ENCODE measurements at places on chromosomes 12 and 14.
A peak's percentile ranks its signal among the peaks of the same experiment; 100 is the strongest.

GRCh38 chr12:25997201-25997963, 38.9 kb downstream of the RASSF8 start:
- DNase-seq: peak; percentile 84

- DNase-seq: peak; percentile 35
Measured at GRCh38 chr14:53953828-53954550, 2.6 kb downstream of the BMP4 start.

DNA sequence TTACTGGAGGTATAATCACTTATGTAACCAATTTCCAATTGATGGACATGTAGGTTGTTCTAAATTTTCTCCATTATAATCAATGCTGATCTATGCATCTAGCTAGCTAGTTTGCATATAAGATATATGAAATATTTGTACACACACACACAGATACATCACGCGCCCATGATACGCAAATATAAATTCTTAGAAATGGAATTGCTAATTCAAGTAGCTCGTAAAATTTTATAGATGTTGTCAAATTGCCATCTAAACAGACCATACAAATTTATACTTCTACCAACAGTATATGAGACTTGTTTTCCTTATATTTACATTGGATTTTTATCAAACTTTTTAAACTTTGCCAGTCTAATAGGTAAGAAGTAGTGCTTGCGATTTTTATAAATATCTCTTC, 29.1 kb upstream of the TRIM9 start:
- DNase-seq: no peak

- no peak for DNase-seq
Measured at GRCh38 chr12:92020983-92021665, 124.5 kb downstream of the BTG1 start.

DNA sequence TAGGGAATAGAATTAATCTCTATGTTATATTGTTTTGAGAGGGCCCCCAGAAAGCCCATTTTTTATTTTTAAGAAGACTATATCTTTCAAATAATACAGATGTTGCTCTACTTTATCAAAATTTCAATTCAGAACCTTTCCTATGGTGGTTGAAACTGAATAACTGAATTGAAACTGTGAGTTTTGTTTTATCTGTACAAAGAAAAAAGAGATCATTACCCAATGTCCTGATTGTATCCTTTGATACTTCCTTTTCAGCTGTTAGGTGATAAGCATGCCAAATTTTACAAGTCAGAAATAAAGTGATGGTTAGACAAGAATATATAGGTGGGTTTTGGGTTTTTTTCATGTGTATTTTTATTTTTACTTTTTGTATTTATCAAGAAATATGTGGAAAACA, 1293.1 kb upstream of the USP15 start:
- DNase-seq: no peak

DNA sequence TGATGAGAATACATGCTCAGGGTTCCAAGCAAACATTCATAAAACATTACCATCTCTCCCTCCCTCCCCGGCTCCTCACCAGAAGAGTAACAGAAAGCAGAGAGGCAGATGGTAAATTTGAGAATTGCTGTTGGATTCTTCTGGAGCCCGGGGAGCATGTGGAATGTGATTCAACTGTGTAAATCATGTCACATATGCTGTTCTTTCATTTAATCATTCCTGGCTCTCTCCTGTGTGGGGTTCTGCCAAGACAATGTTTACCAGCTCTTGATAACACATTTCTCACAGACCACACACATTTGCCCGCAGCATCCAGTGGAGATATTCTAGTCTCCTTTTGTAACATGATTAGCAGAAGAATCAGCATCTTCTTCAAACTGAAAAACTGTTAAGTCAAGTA, 23.4 kb upstream of the NR2C1 start:
- DNase-seq: no peak

- DNase-seq: no peak
Measured at GRCh38 chr14:34732802-34733201, 18.4 kb upstream of the CFL2 start.

GRCh38 chr14:75811136-75811829, 150.2 kb downstream of the TTLL5 start:
- DNase-seq: no peak

GRCh38 chr14:24456980-24457379, 14.4 kb upstream of the SDR39U1 start:
- DNase-seq: no peak

DNA sequence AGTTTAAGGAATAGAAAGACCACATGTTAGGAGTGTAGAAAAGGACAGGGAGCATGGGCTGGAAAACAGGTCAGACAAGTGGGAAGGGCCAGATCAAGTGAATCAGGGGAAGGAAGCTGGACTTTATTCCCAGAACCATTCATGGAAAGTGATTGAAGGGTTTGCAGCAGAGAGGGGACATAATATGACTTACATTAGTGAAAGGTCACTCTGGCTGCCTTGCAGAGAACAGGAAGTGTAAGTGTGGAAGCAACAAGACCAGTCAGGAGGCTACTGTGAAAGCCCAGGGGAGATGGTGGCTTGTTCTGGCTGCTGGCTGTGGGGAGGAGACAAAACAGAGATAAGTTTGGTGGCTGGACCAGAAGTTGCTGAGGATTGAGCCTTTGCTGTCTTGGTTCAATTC, 69.1 kb downstream of the VCPKMT start:
- DNase-seq: peak; percentile 51

GRCh38 chr12:113161415-113162016, 12.0 kb downstream of the CFAP73 start:
- DNase-seq: peak; percentile 44

DNA sequence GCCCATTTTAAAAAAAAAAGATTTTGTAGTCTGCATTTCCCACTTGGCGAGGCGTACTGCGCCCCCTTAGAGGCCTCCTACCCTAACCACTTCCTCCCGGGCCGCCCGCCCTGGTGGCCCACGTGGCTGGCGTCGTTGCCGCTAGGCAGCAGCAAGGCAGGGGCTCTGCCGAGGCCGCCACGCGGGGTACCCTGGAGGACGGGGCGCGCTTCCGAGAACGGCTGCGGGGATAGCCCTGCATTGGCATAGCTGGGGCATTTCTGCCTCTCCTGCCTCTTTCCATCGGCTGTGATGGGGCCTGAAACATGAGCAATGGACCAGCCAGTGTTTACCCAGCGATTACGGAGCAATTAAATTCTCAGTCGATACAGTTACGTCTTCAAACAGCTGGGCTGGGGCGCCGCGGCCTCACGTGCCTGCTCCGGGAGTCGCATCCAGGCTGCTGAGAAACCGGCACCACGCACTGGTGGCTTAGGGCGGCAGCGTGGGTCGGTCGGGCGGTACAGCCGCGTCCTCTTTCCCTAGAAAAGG, 38.0 kb downstream of the IQSEC3 start:
- no peak for DNase-seq

Data from PC-9 (cell line).